ENCODE measurements at places on chromosomes 2 and 18. TPM values are rescaled to one million over a fixed set of nuclear protein-coding genes. Genes with fewer than 3 reads are reported as not detected.

Gene SCN7A
- 0.42 TPM for total RNA-seq

Gene NRP2
- total RNA-seq: 66.7 TPM

Gene MARCO
- 92.5 TPM for total RNA-seq

Gene ABI2
- 32.1 TPM for total RNA-seq

Gene CHRND
- not detected for total RNA-seq

Gene CYP27C1
- total RNA-seq: 1.1 TPM
